ENCODE measurements at places on chromosomes 2 and 18.

GRCh38 chr2:105674859-105675541, 69.7 kb upstream of the NCK2 start:
- no peak for DNase-seq

DNA sequence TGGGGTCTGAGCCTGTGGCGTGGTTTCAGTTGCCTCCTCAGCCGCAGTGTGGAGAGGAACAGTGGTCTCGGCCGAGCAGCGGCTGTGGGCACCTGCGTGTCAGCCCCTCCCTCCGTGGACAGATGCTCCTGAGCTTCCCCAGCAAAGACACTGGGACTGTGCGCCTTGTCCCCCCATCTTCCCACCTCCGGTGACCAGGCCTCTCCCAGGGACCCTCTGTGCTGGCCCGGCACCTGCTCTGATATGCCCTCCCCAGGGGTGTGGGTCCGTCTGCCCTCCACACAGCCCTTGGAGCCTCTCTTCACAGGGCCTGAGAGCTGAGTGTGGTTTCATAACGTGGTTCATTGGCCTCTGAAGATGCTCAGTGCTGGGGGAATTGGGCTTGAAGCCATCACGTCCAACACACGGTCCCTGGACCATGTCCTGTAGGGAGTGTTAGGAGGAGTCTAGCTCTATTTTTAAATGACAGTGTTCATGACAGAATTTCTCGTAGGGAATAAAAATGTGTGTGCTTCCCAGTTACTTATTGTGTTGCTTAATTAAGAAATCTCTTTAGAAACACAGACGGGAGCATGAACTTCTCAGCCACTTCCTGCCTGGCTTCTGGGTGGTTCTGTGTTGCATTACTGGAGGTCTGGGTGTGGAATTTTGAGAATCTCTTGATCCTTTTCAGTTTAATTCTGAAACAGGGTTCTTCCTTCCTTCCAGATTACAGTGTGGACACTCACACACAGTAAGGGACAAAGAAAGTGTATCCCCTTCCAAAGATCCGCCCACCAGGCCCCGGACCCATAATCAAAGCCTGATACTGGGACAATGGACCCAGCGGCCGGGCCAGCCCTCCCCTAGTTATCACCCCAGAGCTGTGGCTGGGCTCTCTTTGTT, 110.7 kb downstream of the NFATC1 start:
- no peak for DNase-seq

DNA sequence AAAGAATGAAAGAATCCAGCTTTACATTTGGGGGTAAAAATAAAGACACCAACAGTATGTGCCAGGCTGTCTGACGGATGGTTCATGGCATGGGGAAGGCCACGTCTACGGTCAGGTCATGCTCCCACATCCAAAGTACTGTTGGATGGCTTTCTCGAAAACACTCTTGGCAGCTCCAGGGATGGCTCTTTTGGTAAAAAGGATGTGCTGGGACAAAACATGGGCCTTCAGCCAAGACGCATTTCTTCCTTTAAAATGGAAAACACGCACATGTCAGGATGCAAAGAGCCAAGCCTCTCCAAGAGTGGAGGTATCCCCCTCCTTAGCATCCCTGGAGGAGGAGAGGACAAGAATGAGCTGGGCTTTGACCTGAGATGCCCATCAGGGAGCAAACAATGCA, 376.5 kb upstream of the KLHL29 start:
- DNase-seq: no peak

- no peak for DNase-seq
Measured at GRCh38 chr18:80067321-80067720, 33.1 kb downstream of the RBFA start.

DNA sequence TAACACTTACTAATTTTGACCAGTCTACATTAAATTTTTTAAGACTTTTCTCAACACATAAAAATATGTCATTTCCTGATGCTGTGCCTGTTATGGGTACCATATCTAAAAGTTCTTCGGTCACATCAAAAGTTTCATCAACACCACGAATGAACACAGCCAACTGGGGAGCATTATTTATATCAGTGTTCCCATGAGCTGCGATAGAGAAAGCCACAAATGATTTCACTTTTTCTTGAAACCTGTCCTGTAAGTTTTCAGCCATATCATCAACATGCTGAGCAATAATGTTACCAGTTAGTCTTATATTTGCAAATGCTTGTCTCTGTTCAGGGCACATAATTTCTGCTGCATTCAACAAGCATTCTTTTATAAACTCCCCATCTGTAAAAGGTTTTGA, 30.4 kb upstream of the NCL start:
- DNase-seq: no peak

DNA sequence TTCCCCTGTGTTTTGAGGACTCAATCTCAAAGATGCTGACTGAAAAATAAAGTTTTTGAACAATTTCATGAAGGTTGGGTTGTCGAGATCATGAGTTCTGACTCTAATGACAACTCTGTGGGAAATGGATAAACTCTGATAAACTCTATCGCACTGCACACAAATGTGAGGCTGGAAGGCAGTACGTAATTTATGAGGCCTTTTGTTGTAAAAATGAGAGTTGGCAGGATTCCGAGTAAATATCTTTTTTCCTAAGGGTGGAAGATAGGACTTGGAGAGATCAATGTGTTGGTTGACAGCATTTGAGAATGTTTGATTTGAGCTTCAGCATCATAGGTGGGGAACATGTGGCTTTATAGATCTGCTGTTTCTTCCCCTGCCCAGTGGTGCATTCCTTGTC, 90.4 kb downstream of the SPTBN1 start:
- DNase-seq: no peak

GRCh38 chr2:25341011-25341727, 556 bp downstream of the DNMT3A start:
- no peak for DNase-seq

GRCh38 chr2:112062894-112063293, 7.8 kb downstream of the TMEM87B start:
- no peak for DNase-seq

DNA sequence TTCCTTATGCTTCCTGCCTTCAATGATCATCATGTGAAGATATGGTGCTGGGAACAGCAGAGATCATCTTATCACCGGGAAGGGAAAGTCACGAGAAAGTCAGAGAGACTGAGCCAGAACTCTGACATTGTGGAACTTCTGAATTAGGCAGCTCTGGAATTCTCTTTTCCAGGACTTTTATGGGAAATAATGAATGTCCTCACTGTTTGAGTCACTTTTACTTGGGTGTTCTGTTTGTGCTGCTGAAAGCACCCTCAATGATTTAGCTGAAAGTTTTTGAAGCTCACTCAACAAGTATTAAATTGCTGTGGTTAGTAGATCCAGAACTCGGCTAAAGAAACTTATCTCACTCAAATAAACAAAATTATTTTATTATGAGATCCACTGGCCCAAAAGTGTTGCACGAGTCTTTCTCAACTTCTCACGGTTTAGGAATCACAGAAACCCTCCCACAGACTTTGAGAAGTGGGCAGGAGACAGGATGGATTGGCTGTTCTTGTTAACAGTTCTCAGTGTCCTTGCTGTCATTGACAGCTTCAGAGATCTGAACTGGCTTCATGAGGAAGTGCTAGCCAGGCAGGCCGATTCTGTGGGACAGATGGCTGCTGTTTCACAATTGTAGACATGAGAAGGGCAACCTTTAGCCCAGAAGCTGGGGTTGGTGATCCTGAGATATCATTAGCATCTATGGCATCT, 26.4 kb upstream of the ATRAID start:
- no peak for DNase-seq

DNA sequence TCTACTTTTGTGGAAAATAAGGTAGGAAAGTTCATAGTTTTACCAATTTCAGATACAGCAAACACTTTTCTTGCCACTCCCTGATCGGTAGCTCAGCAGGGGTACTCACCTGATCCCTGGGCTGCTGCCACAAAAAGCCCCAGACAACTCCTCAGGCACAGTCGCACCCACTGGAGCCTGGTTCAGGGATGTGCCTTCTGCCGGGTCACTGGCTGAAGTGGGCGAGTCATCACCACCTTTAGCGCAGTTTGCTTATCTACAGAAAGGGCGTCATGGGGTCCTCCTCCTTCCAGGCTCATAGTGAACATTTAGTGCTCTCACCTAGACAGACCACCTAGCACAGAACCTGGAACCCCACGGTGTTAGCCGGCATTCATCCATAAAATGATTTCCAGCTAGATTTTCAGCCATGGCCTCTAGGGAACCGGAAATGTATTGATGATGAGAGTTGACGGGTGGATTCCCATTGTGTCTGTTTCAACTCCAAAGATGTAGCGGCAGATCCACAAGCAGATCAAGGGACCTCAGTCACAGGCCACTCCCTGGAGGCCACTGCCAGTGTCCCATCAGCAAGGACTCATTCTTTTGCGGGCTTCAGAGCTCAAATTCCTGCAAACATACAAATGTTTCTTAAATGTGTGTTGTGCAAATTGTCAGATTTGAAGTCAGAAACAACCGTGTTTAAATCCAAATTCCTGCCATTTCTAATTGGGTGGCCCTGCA, 408.4 kb upstream of the SALL3 start:
- DNase-seq: no peak

DNA sequence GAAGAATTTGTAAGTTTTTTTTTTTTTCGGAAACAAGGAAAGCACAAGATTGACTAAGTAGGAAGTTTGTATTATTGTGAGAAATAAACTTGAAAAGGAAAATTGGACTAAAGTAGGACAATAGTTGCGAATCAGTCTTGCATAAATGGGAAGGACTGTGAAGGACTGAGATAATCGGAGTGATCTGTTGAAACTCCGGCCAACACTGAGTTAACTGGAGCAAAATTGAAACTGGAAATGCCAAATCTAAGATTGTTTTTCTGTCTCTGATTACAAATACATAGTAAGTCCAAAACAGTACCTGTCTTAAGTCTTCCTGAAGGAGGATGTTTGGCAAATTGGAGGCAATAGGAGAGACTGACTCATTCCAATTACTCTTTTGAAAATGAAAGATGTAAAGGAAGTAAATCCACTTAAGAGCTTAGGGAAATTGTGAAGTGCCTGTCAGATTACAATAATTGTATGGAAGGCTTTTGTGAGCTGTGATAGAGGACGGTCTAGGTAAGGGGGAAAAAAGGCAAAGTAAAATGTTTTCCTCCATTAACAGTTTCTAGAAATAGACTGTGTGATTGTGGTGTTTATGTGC, 204.9 kb upstream of the CYRIA start:
- DNase-seq: no peak

DNA sequence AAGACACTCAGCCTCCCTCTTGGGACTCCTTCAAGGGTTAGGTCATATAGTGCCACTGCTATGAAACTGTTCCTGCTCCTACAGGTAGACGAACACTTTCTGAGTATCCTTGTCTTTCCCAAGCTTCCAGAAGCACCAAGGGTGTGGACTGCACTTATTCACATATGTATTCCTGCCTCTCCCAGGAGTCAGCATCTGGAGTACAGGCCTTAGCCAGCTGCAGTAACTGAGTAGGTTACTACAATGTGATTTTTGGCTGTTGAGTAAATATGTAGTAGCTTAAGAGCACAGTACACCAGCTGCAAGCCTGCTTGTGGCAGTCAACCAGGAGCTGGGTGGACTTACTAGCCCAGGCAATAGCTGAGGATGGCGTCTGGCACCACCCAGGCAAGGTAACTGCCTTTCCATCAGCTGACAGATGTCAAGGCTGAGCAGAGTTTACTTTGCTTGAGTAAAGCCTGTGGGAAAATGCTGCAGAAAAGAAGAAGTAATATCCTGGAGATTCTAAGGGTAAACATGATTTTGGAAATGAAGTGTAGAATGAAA, 14.0 kb upstream of the SCLY start:
- DNase-seq: no peak

GRCh38 chr18:44911773-44912172, 231.1 kb downstream of the SETBP1 start:
- DNase-seq: no peak

DNA sequence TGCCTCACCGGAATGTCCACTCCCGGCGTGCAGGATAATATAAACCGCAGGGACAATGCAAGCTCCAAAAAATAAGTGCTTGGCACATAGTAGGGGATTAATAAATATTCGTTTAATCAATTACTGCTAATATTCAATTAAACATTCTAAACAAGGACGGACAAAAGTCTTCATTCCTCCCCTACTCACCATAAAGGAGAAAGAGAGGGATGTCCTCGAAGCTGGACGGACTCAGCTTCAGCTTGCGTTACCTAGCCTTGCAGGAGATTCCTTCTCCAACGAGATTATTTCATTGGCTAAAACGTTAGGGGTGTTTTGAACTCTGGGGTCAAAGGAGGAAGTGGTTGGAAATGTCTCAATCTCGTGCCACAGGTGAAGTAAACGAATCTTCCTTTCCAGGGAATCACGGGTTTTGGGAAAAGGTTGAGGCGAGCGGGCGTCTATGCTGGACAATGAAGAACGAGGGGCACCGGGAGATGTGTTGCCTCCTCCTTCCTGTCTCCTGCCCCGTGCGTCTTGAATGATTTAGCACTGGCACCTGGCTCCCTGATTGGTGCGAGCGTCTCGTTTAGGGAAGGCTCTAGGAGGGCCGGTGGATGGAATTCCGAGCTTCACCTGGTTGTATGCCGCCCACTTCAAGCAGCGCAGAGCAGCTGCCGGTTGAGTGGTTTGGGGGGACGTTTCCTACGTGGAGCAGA, 2.0 kb upstream of the GAD1 start:
- DNase-seq: no peak
